Activated naive CD4-positive, alpha-beta T cell treated with anti-CD3 and anti-CD28 coated beads, Interleukin-2, amount 50 U/mL, for 16 hours (primary cell): ENCODE measurements at places on chromosomes 4 and X.
A peak's percentile ranks its signal among the peaks of the same experiment; 100 is the strongest.

DNA sequence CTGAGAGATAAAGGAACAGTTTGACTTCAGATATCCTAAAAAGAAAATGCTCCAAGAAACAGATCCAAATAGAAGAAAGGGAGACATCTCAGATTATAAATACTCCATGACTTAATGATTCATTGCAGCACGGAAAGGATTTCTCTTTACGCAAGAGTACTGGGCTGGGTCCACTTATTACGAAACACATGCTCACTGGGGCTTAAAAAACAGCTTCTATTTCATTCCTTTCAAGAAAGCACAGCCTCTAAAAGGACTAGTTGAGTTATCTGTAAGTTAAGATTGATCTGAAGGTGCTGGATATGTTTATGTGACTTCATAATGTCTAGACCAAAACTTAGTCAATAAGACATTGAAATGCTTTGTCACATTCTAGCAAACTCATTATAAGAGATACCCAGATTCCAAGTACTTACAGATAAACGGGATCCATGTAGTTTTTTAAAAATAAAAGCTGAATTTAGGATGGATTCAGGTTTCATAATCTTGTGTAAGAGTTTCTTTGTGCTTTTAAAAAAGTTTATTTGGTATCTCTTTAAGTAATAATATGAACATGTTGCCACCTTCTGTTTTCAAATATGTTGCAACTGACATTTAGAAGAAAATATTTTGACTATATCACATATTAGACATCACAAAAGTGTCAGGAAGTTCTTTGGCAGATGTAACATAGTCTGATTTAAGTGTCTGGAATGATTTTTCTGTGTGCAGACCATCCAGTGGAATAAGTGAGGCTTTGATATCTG, 109.5 kb upstream of the MYOZ2 start:
- DNase-seq, result no peak

- no peak for DNase-seq
Measured at GRCh38 chr4:147398556-147398955, 82.3 kb upstream of the EDNRA start.

DNA sequence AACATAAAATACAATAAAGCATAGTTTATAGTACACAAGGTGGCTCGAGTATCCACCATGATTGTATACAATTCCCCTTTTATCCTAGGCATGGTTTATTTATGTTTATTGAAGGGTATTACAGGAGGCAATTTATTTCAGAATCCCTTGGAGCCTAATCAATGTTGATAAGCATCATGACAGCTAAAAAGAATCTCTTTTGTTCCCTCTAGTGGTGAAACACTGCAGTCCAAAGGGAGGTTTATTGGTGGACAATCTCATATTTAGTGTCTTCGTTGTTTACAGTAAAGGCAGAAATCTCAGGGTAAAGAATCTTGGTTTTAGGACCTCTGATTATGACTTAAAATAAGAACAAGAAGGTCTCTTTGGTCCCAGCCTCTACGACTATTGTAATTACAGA, 1712.5 kb downstream of the C4orf33 start:
- no peak for DNase-seq

GRCh38 chr4:115678425-115678941, 565.1 kb upstream of the NDST4 start:
- no peak for DNase-seq

DNA sequence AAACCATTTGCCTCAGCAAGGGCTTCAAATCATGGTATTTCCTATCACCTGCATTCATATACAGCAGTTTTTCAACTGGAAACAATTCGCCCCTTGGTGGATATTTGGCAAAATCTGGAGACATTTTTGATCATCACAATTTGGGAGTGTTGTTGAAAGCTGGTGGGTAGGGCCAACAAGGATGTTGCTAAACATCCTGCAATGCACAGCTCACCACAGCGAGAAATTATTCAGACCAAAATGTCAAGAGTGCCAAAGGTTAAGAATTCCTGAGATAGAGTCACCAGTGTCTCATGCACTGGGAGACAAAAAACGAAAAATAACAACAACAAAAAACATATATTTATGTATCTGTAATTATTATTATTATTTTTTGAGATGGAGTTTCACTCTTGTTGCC, 435.2 kb upstream of the CTSO start:
- no peak for DNase-seq

- DNase-seq, result no peak
Measured at GRCh38 chr4:185194924-185195888, 8.6 kb downstream of the CFAP97 start.

DNA sequence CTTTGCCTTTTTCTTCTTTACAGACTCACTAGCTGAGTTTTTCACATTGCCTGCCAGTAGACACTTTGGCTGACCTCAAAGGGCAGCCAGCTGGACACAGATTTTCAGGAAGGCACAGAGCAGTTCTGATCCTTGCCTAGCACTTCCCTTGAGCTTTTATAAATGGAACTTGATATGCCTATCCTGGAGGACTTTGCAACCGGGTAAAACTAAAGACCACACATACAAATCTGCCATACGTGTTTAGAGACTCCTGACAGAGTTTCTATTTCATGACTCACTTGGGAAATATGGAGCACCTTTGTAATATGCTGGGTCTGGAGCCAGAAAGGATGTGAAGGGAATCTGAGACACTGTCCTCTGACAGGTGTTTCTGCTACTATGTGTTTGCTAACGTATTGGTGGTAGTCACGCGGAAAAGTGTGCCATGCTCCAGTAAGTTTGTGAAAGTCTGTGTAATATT, 56.7 kb upstream of the RASSF6 start:
- DNase-seq, result no peak

DNA sequence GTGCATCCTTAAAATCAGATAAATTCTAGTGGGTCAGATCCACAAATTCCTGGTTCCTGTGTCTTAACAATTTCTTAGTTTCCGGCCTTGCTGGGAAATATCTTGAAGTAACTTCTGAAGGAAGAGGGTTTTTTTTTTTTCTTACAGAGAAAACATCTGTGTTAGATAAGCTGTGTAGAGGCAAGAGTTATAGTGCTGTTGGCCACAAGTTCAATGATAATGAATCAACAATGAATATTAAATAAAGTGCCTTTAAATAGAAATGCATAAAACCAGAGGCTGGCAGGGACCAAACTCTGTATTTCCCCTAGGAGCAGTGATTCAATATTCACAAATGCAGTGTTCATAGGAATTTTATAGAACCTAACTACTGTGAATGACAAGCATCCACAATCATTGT, 711.9 kb upstream of the ATOH1 start:
- no peak for DNase-seq

GRCh38 chrX:105299286-105299685, 78.8 kb upstream of the TEX13A start:
- no peak for DNase-seq

DNA sequence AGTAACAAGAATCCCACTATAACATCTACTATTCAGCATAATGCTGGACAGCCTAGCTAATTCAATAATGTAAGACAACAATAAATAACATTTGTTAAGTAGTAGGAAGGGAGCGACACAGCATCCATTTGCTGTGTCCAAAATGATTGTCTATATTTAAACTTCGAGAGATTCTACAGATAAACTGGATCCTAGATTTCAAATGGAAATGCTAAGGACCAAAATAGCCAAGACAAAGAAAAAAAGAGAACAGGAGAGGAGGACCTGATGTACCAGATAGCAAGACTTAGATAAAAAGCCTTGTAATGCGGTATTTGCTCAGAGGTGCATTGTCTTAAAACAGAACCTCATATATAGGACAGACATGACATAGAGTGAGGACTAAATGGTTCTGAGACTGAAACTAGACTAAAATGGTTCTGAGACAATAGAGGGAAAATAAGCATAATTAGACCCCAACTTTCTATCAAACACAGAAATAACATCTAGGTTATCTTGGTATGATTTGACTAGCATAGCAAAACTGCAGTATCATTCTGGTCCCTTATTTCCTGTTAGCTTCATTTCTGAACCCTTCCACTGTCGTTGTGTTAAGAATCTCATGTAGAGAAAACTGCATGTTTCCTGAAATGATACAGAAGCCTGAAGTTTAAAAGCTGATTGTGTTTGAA, 3.8 kb downstream of the HPGDS start:
- DNase-seq, result no peak

GRCh38 chr4:18020145-18020670, 1.3 kb downstream of the LCORL start:
- peak; percentile 22 for DNase-seq

GRCh38 chr4:44532851-44533250, 84.2 kb upstream of the KCTD8 start:
- DNase-seq, result no peak

DNA sequence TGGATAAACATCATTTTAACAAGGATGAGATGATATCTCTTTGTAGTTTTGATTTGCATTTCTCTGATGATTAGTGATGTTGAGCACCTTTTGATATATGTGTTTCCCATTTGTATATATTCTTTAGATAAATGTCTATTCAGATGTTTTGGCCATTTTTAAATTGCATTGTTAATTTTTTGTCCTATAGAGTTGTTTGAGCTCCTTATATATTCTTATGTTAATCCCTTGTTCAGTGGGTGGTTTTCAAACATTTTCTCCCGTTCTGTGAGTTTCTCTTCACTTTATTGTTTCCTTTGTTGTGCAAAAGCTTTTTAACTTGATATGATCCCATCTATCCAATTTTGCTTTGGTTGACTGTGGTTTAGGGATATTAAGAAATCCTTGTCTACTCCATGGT, 606.0 kb downstream of the CCSER1 start:
- DNase-seq, result no peak

DNA sequence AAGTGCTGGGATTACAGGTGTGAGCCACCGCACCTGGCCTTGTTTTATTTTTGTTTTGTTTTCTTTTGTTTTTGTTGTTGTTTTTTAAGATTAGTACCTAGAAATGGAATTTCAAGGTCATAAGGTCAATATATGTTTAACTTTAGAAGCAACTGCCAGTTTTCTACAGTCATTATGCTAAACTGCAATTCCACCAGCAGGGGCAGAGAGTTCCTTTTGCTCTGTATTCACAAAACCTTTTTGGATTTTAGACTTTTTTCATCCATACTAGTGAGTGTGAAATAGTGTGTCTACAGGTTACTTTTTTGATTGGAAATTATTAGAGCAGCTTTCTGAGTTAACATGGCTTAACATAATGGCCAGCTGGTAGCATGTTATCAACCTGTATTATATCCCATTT, 580.6 kb downstream of the TRIML1 start:
- no peak for DNase-seq

- no peak for DNase-seq
Measured at GRCh38 chr4:77579406-77580076, 26.1 kb upstream of the CXCL13 start.

DNA sequence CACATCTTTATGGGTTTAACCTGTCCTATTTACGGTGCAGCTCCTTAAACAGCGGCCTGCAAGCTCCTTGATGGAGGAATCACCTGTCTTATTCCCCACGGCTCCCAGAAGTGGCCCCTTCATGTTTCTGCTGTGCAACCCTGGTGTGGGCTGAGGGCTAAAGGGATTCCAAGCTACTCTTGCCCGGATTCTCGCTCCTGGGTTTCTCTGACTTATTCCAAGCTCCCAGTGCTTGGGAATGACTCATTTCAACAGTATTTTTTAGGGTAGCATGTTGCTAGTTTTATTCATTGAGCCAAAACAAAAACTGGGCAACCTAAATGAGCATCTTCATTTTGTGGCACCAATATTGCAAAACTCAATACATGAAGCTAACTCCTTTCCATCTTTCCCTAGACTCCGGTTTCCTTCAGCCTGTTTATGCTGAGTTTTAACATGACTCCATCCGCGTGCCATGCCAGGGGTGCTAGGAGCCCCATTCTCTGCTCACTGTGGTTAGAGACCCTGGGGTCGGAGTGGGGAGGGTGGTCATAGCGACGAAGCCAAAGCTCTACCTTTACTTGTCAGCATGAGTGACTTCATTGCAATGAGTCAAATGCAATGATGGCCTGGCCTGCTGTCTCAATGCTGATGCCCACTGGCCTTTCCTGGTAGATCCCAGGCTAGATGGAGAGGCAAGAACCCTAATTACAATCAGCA, 349.7 kb downstream of the NR3C2 start:
- DNase-seq, result no peak

DNA sequence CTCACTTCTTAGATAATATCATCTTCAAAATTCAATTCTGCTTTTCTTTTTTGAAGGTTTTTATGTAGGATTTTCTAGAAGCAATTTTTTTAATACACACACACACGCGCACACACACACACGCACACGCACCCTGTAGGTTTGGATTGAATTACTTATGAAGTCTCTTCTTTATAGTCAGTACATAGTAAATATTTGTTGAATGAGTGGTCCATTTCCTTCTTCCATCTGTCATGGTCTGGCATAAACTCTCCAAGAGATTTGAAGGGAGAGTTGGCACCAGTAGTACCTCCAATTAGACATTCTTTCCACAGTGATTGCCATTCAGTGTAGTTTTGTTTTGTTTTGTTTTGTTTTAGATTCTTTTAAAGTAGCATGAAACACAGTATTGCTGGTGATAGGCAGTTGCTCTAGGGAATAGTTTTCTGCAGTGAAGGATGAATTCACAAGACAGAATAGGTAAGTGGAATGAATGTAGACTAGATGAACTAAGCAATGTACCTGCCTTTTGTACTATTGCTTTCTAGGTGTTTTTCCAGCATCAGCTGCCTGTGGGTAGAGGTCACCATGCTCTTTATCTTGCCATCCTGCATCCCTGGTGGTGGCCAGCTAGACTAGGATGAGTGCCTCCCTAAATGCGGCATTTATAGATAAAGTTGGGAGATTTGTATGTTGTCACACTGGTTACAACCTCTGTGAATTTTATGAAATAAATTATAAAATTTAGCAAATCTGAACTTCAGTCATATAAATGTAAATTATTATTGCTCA, 20.5 kb downstream of the PDLIM5 start:
- DNase-seq, result no peak

DNA sequence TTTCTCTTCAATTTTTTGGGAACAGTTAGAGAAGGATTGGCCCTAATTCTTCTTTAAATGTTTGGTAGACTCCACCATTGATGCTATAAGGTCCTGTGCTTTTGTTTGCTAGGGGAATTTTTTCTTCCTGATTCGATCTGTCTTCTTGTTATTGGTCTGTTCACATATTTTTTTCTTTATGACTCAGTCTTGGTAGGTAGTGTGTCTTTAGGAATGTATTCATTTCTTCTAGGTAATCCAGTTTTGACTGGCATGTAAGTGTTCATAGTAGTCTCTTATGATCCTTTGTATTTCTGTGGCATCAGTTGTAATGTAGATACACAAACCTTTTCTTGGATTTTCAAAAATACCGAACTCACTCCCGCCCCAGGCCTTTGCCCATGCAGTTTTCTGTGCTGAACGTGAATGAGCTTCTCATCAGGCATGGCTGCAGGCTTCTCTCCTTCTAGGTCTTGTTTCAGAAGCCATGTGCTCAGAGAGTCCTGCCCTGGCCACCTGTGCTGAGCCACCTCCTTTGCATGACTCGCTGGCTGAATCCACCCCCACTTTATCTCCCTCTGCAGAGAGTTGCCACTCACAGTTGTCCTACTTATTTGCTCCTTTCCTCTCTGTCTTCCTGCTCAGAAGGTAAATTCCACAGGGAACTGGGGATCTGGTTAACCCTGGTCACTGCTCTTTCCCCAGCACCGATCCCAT, 67.0 kb downstream of the STK32B start:
- DNase-seq, result no peak

DNA sequence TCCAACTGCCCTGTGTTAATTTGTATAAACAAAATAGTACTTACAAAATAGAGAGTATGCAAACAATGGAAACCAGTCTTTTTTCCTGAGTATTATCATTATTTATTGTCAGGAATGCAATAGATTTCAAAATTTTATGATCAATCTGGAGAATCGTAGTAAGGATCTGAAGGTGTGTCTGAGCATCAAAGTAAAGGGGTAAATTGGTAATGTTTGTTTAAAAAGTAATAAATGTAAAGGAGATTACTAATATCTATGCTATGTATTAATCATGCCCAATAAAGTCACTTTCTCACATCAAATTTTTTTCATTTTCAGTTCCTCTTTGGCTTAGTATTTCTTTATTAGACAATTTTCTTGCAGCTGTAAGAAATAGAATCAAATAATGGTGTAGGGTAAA, 1507.1 kb upstream of the PCDH7 start:
- DNase-seq, result no peak
